ENCODE measurements at places on chromosomes 1 and 21. TPM values are rescaled to one million over a fixed set of nuclear protein-coding genes. Genes with fewer than 3 reads are reported as not detected.

Gene GCSAML
- total RNA-seq = not detected

Gene MINDY1
- total RNA-seq = 13.3 TPM

Gene SYDE2
- 6.6 TPM for total RNA-seq

Gene AKR7A3
- total RNA-seq = 0.40 TPM

Gene CTSK
- total RNA-seq = 26.6 TPM

Gene RBM11
- not detected for total RNA-seq

All from thoracic aorta endothelial cell (primary cell).